ENCODE measurements at places on chromosomes 11 and 22. TPM values are rescaled to one million over a fixed set of nuclear protein-coding genes. Genes with fewer than 3 reads are reported as not detected.

- peak; percentile 64 for DNase-seq
These were observed 423.9 kb downstream of the MN1 start for GRCh38 chr22:27377501-27378295.

DNA sequence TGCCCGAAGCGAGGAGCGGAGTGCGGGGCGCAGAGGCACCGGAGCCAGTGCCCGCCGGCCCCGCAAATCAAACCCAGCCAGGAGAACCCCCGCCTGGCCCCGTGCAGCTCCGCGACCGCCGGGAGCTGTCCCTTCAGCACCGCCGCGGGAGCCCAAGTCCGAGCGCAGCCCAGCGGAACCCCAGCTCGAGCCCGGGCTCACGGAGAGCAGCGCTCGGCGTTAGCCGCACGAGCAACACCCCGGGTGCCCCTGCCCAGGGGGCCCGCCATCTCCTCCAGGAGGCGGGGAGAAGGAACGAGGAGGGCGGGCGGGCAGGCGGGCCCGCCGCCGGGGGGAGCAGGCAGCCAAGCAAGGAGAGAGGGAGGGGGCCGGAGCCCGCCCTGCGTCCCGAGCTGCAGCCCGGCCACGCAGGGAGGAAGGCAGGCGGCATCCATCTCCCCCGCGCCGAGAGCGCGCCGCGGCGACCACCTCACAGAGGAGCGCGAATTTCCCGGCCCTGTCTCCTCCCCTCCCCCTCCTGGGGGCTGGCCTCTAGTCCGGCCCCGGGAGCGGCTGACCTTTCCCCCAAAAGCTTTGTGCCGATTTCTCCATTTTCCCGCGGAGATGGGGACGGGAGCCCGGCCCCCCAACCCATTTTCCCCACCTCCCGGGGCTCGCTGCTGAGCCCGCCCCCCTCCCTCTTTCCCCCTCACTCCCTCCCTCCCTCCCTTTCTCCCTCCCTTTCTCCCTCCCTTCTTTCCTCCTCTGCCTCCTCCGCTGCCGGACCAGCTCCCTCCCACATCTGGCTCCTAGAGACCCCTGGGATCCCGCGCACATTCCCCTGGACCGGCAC is 621 bp downstream of the KCNC1 start:
- DNase-seq: peak; percentile 74

- DNase-seq: no peak
These were observed 29.3 kb upstream of the CSNK1E start for GRCh38 chr22:38346506-38346905.

DNA sequence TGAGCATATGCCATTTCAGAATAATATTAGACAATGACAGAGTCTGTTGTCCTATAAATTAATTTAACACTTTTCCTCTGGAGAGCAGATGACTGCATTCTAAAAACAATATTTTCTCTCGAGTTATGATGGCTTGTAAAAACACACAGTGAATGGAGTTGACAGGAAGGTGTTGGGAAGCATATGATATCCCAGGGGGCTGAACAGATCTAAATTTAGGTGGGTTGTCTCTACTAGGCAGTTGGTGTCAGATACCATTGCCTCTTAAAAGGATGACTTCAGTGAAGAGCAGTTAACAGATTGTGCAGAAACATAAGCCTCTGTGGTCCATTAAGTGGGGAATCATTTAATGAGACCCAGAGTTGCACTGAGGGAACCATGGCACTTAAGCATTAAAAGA is 30.7 kb downstream of the SVIP start:
- no peak for DNase-seq

DNA sequence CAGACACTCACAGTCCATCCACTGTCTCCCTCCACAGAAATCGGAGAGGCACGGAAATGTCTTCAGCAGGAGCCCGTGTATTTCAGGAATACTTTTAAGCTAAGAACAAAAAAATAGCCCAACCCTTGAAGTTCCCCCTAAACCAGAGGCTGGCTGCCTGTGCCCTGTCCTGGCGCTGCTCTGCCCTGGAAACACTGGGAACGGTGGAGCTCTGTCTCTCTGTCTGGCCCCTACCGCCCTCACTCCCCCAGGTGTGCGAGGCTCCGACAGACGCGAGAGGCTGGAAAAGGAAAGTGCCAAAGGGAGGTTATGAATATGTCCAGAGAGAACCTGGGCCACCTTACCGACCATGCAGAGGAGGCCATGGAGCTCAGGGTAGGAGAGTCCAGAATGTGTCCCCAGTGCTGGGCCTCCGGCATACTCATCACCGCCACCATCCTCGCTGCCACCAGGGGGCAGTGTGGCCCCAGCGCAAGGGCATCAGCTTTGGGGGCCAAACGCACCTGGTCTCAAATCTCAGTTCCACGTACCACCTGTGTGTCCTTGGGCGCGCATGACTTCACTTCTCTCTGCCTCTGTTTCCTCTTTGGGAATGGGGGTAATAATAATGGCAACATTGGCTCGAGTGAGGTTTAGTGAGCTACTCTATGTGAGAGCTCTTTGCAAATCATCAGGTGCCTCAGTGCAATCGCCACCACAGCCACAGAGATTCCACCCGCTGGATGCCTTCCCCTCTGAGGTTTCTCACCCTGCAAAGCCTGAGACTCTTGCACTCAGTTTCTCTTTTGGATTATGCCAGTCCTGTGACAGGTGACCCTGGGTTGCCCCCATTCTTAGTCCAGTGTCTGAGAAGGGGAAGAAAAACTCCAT is 10.4 kb upstream of the SLCO2B1 start:
- no peak for DNase-seq

DNA sequence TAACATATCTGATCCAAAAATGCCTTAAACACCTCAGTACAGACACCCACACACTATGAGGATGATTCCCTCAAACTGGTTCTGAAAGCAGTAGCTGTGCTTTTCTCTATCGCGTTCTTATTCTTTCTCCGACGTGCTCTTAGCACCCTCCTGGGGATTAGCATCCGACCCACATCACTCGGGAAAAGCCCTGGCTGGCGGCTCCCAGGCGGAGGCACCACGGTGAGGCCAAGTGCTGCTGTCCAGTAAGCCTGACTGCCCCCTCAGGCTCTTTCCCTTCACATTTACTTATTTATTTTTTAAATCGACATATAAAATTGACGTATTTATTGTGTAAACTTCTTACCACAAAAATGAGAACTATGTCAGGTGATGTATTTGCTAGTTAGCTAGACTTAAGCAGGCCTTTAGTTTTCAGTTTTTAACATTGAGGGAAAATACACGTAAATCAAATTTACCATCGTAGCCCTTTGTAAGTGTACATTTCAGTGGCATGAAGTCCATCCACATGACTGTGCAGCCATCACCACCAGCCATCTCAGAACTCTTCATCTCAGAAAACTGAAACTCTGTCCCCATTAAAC is 19.2 kb downstream of the TBX1 start:
- DNase-seq: no peak

The SMC1B gene
- 0.49 TPM for polyA plus RNA-seq

The MOGAT2 gene
- polyA plus RNA-seq: not detected

The CDC45 gene
- polyA plus RNA-seq: 21.5 TPM

The PDGFB gene
- polyA plus RNA-seq: 8.2 TPM
